Activated CD4-positive, alpha-beta T cell treated with anti-CD3 and anti-CD28 coated beads for 4 hours (primary cell): ENCODE measurements at places on chromosomes 2 and 18.

DNA sequence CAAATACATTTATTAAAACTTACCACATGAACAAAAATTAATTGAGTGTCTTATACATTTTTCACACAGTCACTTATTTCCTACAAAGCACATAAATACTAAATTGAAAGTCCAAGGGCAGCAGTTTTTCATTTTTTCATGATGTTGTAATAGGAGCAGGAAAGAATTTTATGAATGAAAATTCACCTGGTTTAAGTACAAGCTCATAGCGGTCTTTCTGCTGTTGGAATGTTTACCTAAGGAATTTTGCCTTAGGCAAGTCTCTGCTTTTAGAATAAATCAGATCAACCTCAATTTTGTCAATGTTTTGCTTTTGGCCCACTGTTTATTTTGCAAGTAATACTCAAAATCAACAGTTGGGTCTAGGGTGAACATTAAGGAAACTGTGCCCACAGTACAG is 40.0 kb downstream of the ETAA1 start:
- DNase-seq: no peak

GRCh38 chr2:28356095-28356911 is 36.4 kb upstream of the FOSL2 start:
- DNase-seq: peak; percentile 28

DNA sequence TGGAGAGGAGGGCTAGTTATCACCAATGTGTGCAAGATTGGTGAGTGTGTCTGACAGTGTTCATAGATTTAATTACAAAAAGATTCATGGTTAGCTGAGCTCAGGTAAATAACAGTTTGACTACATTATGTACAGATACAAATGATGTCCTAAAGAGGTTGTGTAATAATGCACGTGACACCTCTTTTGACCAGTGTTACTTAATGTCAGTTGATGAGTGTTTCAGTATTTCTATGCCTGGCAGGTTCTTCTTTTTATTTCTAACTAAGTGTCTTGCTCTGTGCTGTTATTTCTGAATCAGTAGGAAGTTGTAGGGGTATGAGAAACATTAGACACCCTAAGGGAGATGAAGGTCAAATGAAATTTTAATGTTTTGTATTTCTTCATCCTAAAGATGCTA is 7.9 kb upstream of the INHBB start:
- DNase-seq: no peak

DNA sequence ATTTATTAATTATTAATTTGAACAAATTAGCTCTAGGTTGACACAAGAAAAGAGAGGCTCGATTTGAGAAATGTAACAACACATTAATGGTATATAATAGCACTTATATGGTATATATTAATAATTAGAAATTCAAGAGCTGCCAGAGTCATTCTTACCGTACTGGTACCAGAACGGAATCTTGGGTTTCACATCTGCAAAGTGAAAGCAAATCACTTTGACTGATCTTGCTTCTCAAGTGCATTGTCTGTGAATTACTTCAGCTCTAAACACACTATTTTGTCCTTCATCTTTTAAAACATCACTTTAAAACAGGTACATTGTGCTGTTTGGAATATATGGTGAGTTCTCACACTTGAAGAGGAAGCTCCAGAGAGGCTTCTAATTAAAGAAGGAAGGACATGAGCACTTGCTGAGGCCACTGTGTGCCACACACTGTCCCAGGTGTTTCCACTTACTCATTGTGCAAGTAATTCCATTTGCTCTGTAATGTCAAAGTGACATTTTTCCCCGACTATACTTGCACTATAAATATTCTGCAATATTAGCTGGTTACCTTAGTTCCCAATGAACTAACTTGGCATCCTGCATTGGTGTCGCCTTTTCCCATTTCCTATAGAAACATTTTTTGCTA is 85.8 kb downstream of the PLA2R1 start:
- DNase-seq: no peak

DNA sequence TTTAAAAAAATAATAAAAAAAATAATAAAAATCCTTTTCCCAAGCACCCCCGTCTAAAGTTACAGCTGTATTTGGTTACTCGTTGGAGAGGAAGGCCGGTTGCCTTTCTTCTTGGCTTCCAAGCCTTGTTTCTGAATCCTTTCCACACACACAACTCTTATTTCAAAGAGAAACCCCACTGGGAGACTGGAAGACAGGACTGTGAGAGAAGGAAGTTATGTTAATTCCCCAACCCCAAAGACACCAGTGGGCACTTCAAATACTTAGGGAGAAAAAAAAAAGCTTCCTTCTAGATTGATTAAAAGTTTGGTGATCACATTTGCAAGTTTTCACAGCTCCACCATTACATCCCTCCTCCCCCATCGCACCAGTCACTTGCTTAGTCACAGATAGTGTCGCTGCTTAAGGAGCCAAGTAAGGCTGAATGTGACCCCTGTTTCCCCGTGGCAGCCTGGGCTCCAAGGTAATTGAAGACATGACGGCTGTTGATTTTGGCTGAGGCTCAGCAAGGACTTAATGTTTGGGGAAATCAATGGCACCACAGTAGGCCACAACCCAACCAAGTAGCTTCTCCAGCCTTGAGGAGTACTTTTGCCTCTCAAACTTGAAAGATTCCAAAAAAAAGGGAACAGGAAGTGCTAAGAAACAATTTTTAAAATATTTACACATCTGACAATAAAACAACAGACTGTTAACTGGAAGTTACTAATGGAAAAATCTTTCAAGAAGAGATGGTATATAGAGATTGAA is 40.8 kb upstream of the FRZB start:
- no peak for DNase-seq

GRCh38 chr18:26865557-26865956 is at the start of gene AQP4:
TSS of gene AQP4 (minus strand) at chr18:26865707. CDS start at chr18:26865689, 18 bp downstream.
- no peak for DNase-seq

DNA sequence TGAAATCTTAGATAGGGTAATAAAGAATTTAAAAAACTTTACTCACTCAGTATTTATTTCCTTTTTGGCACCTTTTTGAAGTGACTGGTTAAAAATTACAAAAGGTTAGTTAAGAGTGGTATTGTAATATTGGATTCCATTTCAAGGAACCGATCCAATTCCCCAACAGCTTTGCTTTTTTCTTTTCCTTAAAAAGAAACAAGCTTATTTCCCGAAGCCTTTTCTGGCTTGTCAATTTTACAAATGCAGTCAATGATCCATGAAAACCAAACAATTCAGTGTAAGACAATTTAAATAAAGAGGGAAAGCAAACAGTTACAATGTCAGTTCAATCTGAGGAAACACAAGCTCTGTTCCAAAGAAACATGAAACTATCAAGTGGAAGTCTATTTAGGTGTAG is 200.2 kb downstream of the RIT2 start:
- DNase-seq: no peak

DNA sequence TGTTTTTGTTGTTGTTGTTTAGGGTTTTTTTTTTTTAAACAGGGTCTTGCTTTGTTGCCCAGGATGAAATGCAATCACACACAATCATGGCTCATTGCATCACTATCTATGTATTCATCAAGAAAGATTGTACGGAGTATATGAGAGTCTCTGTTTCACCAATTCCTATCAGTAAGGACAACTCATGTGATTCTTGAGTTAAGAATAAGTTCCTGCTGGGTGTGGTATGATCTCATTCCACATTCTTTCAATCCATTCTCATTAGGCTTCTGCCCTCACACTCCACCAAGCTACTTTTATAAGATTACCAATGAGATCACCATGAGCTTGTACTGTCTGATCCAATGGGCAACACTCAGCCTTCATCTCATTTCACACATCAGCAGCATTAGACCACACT is 9.1 kb upstream of the AP1S3 start:
- DNase-seq: no peak

GRCh38 chr18:68991286-68991685 is 193.4 kb downstream of the CCDC102B start:
- DNase-seq: no peak

DNA sequence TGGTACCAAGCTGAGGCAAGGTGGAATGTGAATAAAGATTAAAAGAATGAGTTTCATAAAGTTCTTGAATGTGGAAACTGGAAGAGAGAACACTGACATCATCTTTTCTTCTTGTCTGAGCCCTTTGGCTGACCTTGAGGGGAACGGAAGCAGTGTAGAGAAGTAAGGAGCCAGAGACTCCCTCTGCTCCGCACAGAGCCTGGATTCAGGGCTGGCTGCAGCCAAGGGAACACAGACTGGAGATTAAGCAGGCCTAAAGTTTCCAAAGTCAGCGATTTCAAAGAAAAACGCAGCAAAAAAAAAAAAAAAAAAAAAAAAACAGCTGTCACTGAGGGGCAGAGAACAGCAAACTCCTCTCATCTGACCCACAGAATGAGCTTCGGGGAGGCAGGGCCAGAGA is 19.3 kb upstream of the ALK start:
- no peak for DNase-seq

DNA sequence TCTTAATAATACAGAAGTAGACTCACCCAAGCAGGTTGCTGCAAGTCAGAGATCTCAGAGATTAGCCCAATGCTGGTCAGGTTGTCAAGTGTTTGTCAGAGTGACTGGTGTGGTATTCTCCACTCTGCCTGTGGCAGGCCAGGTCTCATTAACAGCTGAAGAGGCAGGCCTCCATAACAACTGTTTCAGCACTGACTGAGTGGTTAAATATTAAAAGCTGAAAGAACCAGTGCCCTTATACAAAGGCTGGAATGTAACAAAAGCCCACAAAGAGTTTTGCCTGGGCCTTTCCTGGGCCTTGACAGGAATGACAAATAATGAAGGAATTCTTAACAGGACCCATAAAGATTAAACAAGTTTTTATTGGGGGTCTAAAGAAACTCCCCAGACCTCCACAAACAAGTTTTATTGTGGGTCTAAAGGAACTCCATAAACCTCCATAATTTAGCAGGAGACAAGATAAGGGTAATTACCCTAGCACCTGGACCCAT is 26.8 kb downstream of the SULT1C2 start:
- DNase-seq: no peak

DNA sequence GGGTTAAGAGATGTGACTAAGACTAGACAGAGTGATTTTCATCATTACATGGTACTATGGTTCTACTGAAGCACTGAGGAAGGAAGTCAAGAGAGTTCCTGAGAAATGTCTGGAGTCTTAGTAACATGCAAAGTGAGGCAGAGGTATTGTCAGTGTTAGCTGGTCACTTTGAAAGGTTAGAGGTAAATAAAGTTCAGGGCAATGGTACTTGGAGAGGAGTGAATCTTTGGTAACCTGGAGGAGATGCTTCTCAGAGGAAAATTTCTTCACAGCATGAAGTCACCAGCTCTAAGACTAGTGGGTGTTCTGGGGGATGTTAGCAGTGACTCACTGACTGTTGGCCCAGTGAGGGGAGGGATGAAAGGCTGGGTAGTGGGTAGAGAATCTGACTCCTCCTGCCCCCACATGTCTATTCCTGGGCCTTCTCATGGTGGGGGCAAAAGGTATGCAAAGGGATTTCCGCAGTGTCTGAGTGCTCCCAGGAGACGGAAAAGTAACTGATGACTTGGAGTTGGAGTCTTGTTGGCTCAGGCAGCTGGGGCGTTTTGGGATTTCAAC is 23.3 kb upstream of the IL1RN start:
- DNase-seq: peak; percentile 19

- DNase-seq: no peak
Observed at GRCh38 chr2:7280790-7281189, 363.6 kb downstream of the RNF144A start.

- peak; percentile 27 for DNase-seq
Observed at GRCh38 chr2:207046724-207047123, 107.4 kb downstream of the CPO start.

DNA sequence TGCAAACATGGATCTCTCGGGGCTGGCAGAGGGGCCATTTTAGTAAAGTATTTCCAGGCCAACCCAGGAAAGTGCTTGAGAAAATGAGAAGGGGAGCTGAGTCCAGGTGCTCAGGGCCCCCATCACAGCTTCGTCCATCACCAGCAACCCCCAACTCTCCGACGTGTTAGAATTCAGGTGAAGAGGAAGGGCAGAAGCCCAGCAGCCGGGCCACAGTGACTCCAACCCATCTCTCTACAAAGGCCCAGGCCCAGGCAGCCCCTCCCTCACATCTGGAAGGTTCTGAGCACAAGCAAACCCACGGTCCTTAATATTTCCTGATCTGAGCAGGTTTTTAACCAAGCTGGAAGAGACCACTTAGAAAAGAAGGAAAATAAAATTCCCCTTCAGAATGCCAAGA is 34.7 kb upstream of the COL6A3 start:
- no peak for DNase-seq
